ENCODE measurements at places on chromosomes 16 and 17.
A peak's percentile ranks its signal among the peaks of the same experiment; 100 is the strongest.

GRCh38 chr16:25217112-25217511, 365 bp downstream of the AQP8 start:
- no peaks in the 10 kb centered on the region for H3K36me3 ChIP-seq
- no peak overlapping the region for H3K27ac ChIP-seq
- no peaks in the 10 kb centered on the region for H3K4me1 ChIP-seq
- DNase-seq, result no peak
- no peak overlapping the region for H3K4me3 ChIP-seq

GRCh38 chr17:68749349-68750207, 148.4 kb upstream of the FAM20A start:
- DNase-seq, result no peak
- H3K36me3 ChIP-seq, result no peaks in the 10 kb centered on the region
- H3K4me3 ChIP-seq, result no peak overlapping the region
- no peaks in the 10 kb centered on the region for H3K4me1 ChIP-seq
- H3K27me3 ChIP-seq, result no peaks in the 10 kb centered on the region

DNA sequence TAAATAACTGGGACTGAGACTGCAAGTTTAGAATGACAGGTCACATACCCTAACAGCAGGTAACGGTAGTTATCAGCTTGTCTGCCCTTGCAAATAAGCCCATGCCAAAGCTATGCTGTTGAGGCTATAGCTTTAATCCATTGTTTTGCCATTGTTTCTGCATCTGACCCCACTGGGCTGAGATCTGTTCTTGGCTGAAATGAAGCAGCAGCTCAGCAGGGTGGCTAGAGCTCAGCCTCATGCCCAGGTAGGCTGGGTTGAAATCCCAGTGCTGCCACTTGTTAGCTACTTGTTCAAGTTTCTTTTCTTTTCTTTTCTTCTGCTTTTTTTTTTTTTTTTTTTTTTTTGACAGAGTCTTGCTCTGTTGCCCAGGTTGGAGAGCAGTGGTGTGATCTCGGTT, 40.1 kb downstream of the NKD1 start:
- no peak overlapping the region for H3K4me3 ChIP-seq
- no peak for DNase-seq
- H3K27me3 ChIP-seq, result no peaks in the 10 kb centered on the region
- no peak overlapping the region for H3K27ac ChIP-seq

GRCh38 chr17:81440051-81440471, 44.8 kb downstream of the BAHCC1 start:
- no peaks in the 10 kb centered on the region for H3K36me3 ChIP-seq
- no peak overlapping the region for H3K4me3 ChIP-seq
- H3K4me1 ChIP-seq, result no peaks in the 10 kb centered on the region
- H3K27ac ChIP-seq, result no peak overlapping the region
- no peaks in the 10 kb centered on the region for H3K27me3 ChIP-seq
- no peak for DNase-seq

DNA sequence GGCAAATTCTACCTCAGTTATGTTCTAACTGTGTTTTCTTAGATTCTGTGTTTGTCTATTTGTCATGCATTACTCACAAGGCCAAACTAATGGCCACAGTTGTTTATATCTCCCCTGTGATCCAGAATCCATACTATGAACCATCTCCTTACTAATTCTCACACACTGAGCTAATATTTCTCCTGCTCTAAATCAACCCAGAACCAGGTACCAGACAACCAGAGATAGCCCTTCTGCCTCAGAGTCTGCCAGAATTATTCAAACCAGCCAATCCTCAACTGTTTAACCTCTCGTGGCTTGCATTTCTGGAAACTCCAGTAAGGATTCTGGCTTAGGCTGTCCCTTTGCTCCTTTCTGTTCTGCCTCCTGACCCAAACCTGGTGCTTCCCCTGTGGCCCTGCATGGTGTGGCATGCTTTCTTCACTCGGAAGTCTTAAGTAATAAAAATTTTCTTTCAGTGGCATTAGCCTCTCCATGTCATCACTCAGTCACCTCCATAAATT, 59.4 kb downstream of the EFCAB5 start:
- H3K36me3 ChIP-seq, result no peaks in the 10 kb centered on the region
- H3K4me3 ChIP-seq, result no peak overlapping the region
- no peaks in the 10 kb centered on the region for H3K4me1 ChIP-seq
- H3K27ac ChIP-seq, result no peak overlapping the region

GRCh38 chr16:88920618-88921590, 54.4 kb upstream of the PABPN1L start:
- no peaks in the 10 kb centered on the region for H3K36me3 ChIP-seq
- DNase-seq, result peak; percentile 53
- H3K27me3 ChIP-seq, result no peaks in the 10 kb centered on the region
- no peak overlapping the region for H3K4me3 ChIP-seq

- no peak overlapping the region for H3K4me3 ChIP-seq
- no peaks in the 10 kb centered on the region for H3K4me1 ChIP-seq
- H3K27me3 ChIP-seq, result no peaks in the 10 kb centered on the region
- H3K36me3 ChIP-seq, result no peaks in the 10 kb centered on the region
Observed at GRCh38 chr17:71503710-71504465, 616.9 kb upstream of the SOX9 start.

GRCh38 chr16:56608876-56609462, 585 bp downstream of the MT2A start:
- peaks cover 32% of the 10 kb centered on the region for H3K4me1 ChIP-seq
- H3K27me3 ChIP-seq, result no peaks in the 10 kb centered on the region
- H3K4me3 ChIP-seq, result peak overlapping the region; percentile 92
- no peaks in the 10 kb centered on the region for H3K36me3 ChIP-seq

DNA sequence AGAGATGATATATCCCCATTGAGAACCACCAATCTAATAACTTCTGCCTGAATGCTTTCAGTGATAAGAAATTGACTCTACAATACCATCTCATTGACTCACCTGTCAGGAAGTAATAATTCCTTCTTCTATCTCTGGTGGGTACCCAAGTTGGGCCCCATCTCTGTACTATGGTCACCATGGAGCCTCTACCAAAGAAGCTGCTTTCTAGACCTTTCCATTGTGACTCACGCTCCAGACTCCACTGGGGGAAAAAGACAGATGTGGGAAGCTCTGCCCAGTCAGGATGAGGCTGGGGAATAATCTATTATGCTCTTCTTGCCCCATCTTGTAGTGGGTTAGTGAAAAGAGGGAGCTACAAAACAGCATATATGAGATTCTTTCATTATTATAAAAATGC, 100.4 kb downstream of the COPRS start:
- no peak overlapping the region for H3K27ac ChIP-seq
- no peak for DNase-seq
- no peaks in the 10 kb centered on the region for H3K4me1 ChIP-seq

GRCh38 chr17:29292992-29293889, 707 bp downstream of the NUFIP2 start:
- H3K36me3 ChIP-seq, result no peaks in the 10 kb centered on the region
- peak overlapping the region; percentile 99 for H3K4me3 ChIP-seq

GRCh38 chr17:49731435-49731831, 23.7 kb upstream of the SLC35B1 start:
- DNase-seq, result no peak
- peaks cover 3% of the 10 kb centered on the region for H3K4me1 ChIP-seq
- H3K27me3 ChIP-seq, result no peaks in the 10 kb centered on the region
- H3K4me3 ChIP-seq, result no peak overlapping the region
- no peak overlapping the region for H3K27ac ChIP-seq
- no peaks in the 10 kb centered on the region for H3K36me3 ChIP-seq

GRCh38 chr16:8861563-8862308, 7.1 kb downstream of the CARHSP1 start:
- no peaks in the 10 kb centered on the region for H3K36me3 ChIP-seq
- peak overlapping the region; percentile 81 for H3K27ac ChIP-seq
- no peaks in the 10 kb centered on the region for H3K4me1 ChIP-seq
- no peaks in the 10 kb centered on the region for H3K27me3 ChIP-seq
- H3K4me3 ChIP-seq, result no peak overlapping the region
- peak; percentile 65 for DNase-seq

- H3K27ac ChIP-seq, result no peak overlapping the region
- no peak overlapping the region for H3K4me3 ChIP-seq
- H3K27me3 ChIP-seq, result no peaks in the 10 kb centered on the region
- peak; percentile 79 for DNase-seq
- no peaks in the 10 kb centered on the region for H3K36me3 ChIP-seq
Observed at GRCh38 chr17:33520426-33521330, 227.6 kb upstream of the ASIC2 start.

DNA sequence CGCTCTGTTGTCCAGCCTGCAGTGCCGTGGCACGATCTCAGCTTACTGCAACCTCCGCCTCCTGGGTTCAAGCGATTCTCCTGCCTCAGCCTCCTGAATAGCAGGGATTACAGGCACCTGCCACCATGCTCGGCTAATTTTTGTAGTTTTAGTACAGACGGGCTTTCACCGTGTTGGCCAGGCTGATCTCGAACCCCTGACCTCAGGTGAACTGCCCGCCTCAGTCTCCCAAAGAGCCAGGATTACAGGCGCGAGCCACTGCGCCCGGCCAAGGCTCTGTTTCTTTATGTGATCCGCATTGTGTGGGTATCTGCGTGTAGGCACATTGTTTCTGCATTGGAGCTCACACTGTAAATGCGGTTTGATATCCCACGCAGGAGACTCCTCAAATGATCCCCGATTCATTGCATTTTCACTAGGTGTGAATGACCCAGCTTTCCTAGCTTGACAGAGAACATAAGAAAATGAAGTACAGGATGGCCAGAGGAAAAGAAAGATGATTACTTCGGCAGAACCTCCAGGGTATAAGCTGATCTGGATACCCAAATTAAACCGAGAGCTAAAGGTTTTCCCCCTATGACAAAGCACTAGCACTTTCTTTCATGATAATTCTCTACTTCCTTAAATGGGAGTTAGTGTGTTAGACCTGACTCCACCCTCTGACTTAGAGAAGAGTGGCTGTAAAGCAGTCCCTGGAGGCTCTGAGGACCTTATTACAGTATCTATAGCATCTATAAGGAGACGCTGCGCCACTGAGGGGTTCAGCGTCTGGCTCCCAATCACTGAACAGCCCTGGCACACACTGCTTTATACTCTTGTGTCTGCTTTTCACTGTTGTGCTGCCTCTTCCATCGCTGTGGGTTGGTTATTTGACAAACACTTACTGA, 17.3 kb downstream of the COTL1 start:
- no peak for DNase-seq
- no peaks in the 10 kb centered on the region for H3K27me3 ChIP-seq
- no peaks in the 10 kb centered on the region for H3K36me3 ChIP-seq
- peak overlapping the region; percentile 57 for H3K27ac ChIP-seq
- peaks cover 47% of the 10 kb centered on the region for H3K4me1 ChIP-seq
- H3K4me3 ChIP-seq, result no peak overlapping the region

GRCh38 chr17:29982991-29983653, 41.7 kb downstream of the EFCAB5 start:
- H3K27me3 ChIP-seq, result no peaks in the 10 kb centered on the region
- no peaks in the 10 kb centered on the region for H3K36me3 ChIP-seq
- H3K4me3 ChIP-seq, result no peak overlapping the region
- H3K4me1 ChIP-seq, result no peaks in the 10 kb centered on the region

DNA sequence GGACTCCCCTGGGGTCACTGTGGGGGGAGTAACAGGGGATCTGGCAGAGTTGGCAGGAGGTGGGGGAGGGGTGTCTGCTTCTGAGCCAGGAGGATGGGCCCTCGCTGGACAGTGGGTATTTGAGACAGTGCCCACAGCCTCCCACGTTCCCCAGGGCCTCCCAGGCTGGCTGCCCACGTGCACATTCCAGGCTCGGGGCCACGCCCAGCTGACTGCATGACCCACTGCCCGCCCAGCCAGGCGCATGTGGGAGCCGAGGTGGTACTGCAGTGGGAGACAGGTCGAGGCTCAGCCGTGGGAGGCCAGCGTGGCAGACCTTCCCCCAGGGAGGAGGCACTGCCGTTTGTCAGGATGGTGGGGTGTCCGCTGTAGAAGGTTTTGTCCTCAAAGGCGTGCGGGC, 38.8 kb downstream of the BAHCC1 start:
- peak; percentile 89 for DNase-seq
- no peak overlapping the region for H3K4me3 ChIP-seq
- no peaks in the 10 kb centered on the region for H3K4me1 ChIP-seq
- H3K27ac ChIP-seq, result no peak overlapping the region
- H3K27me3 ChIP-seq, result no peaks in the 10 kb centered on the region

DNA sequence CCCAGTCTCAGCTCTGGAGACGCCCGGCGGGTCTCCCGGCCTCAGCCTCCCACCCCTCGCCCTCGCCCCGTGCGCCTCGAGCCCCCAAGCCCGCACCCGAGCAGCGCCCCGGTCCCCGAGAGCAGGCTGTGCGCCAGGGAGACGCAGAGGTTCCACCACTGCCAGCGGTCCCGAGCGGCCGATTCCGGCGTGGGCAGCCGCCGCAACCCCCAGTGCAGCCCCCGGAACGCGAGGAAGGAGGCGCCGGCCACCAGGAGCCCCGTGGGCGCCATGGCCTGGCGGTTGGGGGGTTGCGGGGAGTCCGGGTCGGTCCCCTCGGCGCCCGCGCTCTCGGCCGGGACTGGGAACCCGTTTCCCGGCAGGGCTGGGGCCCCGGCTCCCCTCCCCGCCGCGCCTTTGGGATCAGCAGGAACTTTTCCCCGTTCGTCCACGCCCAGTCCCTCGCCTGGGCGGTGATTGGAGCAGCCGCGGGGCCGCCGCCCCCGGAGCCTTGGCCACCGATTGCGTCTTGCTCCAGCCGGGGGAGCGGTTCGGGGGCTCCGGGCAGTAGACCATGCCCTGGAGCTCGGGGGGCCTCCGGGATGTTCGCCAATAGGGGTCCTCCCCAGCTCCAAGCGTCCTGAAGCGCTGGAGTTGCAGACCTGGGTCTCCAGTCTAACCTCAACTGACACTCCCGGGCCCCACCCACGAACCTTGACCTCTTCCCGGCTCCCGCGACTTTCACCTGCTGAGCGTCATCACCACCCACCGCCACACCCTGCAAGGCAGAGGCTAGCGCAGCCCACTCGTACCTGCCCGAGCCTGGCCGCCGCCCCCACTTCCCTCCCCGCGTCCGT, at the start of gene TLCD2:
Gene TLCD2, minus strand, starts transcription at position 407 of the 836 bp plus-strand sequence. Its CDS starts 135 bp downstream, at position 272.
- H3K27me3 ChIP-seq, result no peaks in the 10 kb centered on the region
- no peak within 1 kb of the TSS for H3K4me3 ChIP-seq
- peak; percentile 92 for DNase-seq
- H3K27ac ChIP-seq, result peak within 1 kb of the TSS; percentile 51
- no peaks in the 10 kb centered on the region for H3K36me3 ChIP-seq

DNA sequence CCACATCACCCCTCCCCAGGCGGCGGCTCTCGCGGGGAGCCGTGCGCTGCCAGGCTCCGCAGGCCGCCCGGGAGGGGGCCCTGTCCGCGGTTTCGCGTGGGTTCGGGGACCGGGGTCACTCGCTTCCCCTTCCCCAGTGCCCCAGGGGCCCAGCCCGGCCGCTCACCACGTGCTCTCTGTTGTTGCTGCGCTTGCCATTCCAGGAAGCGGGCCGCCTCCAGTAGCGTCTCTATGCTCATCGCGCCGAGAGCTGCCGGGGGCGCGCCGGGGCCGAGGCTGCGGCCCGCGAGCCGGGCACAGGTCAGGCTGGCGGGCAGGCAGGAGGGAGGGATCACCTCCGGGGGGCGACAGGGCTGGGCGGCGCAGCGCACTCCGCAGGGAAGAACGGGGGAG, 390 bp downstream of the MNT start:
- H3K4me3 ChIP-seq, result peak overlapping the region; percentile 93
- H3K27me3 ChIP-seq, result no peaks in the 10 kb centered on the region

DNA sequence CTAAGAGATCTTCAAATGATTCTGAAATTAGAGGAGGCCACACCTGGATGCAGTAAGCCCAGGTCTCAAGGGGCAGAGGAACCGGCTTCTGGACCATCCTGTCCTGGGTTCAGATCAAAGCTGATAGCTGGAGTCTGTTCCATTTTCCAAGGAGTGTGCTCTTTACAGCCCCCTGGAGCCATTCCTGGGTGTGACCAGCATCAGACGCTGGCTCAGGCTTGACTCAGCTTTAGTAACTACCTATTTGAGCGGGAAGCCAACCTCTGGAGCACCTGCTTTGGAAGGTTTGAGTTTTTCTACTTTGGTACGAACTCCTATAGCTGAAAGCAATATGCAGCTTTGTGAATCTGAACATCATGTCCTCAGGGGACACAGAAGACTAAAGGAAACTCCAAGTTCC, 12.9 kb upstream of the BBS2 start:
- H3K4me1 ChIP-seq, result no peaks in the 10 kb centered on the region
- no peak overlapping the region for H3K27ac ChIP-seq
- H3K36me3 ChIP-seq, result no peaks in the 10 kb centered on the region

Measured in kidney (tissue), 22 donors.